Articular chondrocyte of knee joint (primary cell): ENCODE measurements at places on chromosomes 12 and 14. TPM values are rescaled to one million over a fixed set of nuclear protein-coding genes. Genes with fewer than 3 reads are reported as not detected.

The FBXO21 gene
- total RNA-seq: 43.2 and 54.6 TPM in 2 replicates

The CCDC196 gene
- not detected in 2 replicates for total RNA-seq

The PTPRB gene
- under 0.01 and 0.32 TPM in 2 replicates for total RNA-seq

The RGS6 gene
- not detected in 2 replicates for total RNA-seq

The TMTC1 gene
- total RNA-seq: 115 and 127 TPM in 2 replicates

The MAX gene
- 63.8 and 69.5 TPM in 2 replicates for total RNA-seq

The TC2N gene
- total RNA-seq: 0.39 and 0.43 TPM in 2 replicates

The ORMDL2 gene
- total RNA-seq: 12.9 TPM in 2 replicates

The ZNF705A gene
- not detected in 2 replicates for total RNA-seq

The ADAM21 gene
- total RNA-seq: 0.32 and 0.52 TPM in 2 replicates

The POTEG gene
- not detected in 2 replicates for total RNA-seq
